ENCODE measurements at places on chromosomes 6 and 20.
A peak's percentile ranks its signal among the peaks of the same experiment; 100 is the strongest.

DNA sequence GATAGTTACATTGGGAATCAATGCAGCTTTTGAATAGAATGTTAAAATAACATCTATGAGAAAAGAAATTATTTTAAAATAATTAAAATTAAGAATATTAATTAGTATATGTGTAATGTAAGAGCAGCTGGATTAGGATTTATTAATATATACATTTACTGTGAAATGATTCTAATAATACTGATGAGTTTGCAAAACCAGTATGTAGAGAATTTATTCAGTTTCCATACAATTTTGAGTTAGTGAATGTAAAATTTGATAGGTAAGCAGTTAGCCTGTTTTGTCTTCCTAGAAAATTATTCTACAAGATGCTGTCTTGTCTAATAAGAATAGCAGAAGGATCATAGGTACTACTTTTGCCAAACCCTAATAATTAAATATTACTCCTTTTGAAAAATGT is 70.6 kb downstream of the STXBP5 start:
- no peak for DNase-seq

- DNase-seq, result no peak
Measured at GRCh38 chr20:63977739-63978276, 1.6 kb downstream of the SAMD10 start.

- DNase-seq, result no peak
Measured at GRCh38 chr6:167275001-167275400, 16.1 kb upstream of the UNC93A start.

GRCh38 chr20:8305449-8305978 is 173.4 kb downstream of the PLCB1 start:
- DNase-seq, result peak; percentile 84

DNA sequence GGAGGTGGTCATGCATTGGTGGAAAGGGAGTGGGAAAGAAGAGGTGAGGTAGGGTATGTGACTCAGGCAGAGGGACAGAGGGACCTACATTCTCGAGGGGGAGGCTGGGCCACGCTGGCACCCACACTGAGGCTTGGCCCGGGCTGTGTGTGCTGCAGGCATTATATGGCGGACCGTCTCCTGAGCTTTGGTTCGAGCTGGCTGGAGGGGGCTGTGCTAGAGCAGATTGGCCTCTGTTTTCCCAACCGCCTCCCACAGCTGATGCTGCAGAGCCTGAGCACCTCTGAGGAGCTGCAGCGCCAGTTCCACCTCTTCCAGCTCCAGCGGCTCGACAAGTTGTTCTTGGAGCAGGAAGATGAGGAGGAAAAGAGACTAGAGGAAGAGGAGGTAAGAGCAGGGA is 23.4 kb downstream of the DNPH1 start:
- DNase-seq, result no peak

GRCh38 chr6:75098709-75099108 is 107.1 kb downstream of the COL12A1 start:
- peak; percentile 8 for DNase-seq

DNA sequence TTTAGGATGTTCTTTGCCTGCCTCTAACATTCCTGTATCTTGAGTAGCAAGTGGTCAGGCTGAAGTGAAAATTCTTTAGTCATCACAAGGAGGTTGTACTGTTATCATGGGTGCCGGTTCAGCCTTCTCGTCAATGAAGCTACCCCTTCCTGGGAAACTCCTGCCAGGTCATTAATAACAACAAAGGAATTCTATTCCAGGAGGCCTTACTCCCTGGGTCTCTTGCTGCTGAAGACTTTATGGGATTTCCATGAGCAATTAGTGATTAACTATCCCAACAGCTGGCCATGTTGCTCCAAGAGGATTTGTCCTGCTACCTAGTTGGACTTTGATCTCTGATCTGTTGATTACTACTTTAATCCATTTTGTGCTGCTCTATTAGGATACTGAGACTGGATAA is 62.7 kb upstream of the ELOVL5 start:
- DNase-seq, result peak; percentile 60

DNA sequence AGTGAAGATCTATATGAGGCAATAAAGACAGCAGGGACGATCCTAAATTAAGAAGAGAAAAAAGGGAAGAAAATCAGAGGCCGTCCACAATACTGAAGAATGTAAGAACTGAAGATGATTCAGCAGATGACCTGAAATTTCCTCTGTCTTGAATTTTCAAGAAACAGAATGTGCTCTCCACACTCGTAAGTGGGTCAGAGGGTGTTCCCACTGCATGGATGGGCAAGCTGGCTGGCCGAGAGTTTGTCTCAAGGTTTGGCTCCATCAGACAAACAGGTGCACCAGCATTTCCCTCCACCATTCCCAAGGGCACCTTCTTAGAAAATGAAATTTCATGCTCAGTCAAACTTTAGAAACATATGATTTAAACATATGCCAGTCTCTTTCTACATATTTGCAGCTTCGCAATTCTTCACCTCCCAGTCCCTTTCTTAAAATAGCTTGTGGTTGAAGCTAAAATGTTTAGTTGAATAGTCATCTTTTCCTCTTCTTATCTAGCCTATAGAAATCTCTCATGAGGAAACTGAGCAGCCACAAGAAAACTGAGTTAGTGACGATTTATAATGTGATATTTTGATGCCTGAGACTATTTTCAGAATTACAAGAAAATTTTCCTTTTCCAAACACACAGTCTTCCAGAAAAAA is 576.4 kb downstream of the PRKN start:
- no peak for DNase-seq

DNA sequence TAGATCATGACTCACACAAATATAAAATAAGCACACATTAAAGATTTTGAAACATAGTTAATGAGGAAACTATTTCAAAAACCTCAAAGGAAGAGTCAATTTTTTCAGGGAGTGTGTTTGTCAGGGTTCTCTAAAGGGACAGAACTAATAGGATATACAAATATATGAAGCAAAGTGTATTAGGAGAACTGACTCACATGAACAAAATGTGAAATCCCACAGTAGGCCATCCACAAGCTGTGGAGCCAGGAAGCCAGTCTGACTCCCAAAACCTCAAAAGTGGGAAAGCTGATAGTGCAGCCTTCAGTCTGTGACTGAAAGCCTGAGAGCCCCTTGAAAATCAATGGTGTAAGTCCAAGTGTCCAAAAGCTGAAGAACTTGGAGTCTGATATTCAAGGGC is 898.0 kb upstream of the EYS start:
- no peak for DNase-seq

GRCh38 chr6:154986787-154987235 is 8.3 kb upstream of the TIAM2 start:
- DNase-seq, result no peak

Data from mesendoderm (in vitro differentiated cells).